Breast epithelium (tissue), 4 donors: ENCODE measurements at places on chromosomes 7 and 10. TPM values are rescaled to one million over a fixed set of nuclear protein-coding genes. Genes with fewer than 3 reads are reported as not detected.

GRCh38 chr7:133365917-133366316, 113.0 kb downstream of the EXOC4 start:
- no peaks in the 10 kb centered on the region for H3K4me1 ChIP-seq
- no peak overlapping the region for H3K27ac ChIP-seq
- no peaks in the 10 kb centered on the region for H3K36me3 ChIP-seq
- DNase-seq = no peak
- no peaks in the 10 kb centered on the region for H3K27me3 ChIP-seq
- no peak overlapping the region for H3K4me3 ChIP-seq

DNA sequence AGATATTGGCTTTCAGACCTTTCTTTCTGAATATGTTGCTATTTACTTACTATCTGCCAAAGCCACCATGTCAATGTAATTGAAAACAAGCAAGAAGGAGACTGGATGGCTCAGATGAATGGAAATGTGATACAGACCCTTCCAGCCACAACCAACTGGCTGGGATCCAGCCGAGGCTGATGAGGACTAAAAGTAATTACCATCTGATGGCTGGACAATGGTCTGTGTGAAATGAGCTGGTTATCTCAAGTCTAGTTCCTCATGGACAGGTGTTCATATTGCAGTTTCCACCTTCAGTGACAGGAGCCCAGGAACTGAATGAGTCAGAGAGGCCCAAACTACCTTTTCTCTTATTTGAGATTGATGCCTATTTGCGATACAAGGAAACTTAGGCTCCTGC, 267.5 kb downstream of the GATA3 start:
- H3K4me1 ChIP-seq = no peaks in the 10 kb centered on the region
- H3K27me3 ChIP-seq = no peaks in the 10 kb centered on the region
- no peak overlapping the region for H3K4me3 ChIP-seq
- DNase-seq = no peak
- H3K27ac ChIP-seq = no peak overlapping the region

DNA sequence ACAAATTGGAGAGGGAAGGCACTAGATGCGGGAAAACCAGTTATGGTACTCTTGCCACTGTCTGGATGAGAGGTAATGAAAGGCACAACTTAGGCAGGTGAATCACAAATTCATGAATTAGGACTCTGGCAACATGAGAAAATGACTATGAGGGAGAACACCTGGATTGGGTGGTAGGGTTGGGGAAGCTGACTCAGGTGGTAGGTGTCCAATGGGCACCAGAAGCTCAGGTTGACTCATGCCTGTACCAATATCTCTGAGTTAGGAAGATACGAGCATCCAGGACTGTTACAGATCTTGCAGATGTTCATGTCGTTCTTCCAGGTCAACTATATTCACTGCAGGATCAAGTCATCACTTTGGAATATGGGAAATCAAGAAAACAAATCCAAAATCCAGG, 56.7 kb downstream of the NPY start:
- no peaks in the 10 kb centered on the region for H3K36me3 ChIP-seq
- H3K27me3 ChIP-seq = no peaks in the 10 kb centered on the region
- no peak overlapping the region for H3K4me3 ChIP-seq
- no peak for DNase-seq
- H3K27ac ChIP-seq = no peak overlapping the region

DNA sequence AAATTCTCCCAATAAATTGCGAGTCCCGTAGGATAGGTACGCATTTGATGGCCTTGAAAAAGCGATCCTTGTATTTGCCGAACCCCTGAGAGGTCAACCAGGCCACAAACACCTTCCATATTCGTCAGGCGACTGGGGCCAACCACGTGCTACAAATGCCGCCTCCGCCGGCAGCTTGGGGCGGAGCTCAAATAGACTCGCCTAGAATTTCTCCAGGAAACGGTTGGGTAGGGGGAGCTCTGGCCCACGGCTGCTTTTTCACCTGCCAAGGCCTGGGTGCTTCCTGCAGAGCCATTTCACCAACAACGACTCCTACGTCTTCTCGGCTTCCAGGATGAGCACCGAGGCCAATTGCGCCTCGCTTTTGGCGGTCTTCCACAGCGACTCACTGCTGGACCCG, 53.4 kb upstream of the KIF5B start:
- H3K4me1 ChIP-seq = no peaks in the 10 kb centered on the region
- no peaks in the 10 kb centered on the region for H3K36me3 ChIP-seq

The SLC12A9 gene
- 18.0 TPM for total RNA-seq

The HTRA1 gene
- total RNA-seq = 347 TPM

The ZNF746 gene
- total RNA-seq = 27.5 TPM

GRCh38 chr10:80909254-80909653, 371.6 kb downstream of the SH2D4B start:
- no peaks in the 10 kb centered on the region for H3K36me3 ChIP-seq
- H3K27ac ChIP-seq = no peak overlapping the region
- no peak for DNase-seq
- H3K4me1 ChIP-seq = no peaks in the 10 kb centered on the region

GRCh38 chr7:577741-578370, 58.2 kb upstream of the PDGFA start:
- H3K36me3 ChIP-seq = no peaks in the 10 kb centered on the region
- no peak overlapping the region for H3K27ac ChIP-seq
- H3K27me3 ChIP-seq = no peaks in the 10 kb centered on the region
- no peak for DNase-seq
- no peak overlapping the region for H3K4me3 ChIP-seq

- H3K36me3 ChIP-seq = no peaks in the 10 kb centered on the region
- no peaks in the 10 kb centered on the region for H3K4me1 ChIP-seq
- H3K27me3 ChIP-seq = no peaks in the 10 kb centered on the region
Measured at GRCh38 chr10:28668363-28669226, 8.7 kb upstream of the BAMBI start.

DNA sequence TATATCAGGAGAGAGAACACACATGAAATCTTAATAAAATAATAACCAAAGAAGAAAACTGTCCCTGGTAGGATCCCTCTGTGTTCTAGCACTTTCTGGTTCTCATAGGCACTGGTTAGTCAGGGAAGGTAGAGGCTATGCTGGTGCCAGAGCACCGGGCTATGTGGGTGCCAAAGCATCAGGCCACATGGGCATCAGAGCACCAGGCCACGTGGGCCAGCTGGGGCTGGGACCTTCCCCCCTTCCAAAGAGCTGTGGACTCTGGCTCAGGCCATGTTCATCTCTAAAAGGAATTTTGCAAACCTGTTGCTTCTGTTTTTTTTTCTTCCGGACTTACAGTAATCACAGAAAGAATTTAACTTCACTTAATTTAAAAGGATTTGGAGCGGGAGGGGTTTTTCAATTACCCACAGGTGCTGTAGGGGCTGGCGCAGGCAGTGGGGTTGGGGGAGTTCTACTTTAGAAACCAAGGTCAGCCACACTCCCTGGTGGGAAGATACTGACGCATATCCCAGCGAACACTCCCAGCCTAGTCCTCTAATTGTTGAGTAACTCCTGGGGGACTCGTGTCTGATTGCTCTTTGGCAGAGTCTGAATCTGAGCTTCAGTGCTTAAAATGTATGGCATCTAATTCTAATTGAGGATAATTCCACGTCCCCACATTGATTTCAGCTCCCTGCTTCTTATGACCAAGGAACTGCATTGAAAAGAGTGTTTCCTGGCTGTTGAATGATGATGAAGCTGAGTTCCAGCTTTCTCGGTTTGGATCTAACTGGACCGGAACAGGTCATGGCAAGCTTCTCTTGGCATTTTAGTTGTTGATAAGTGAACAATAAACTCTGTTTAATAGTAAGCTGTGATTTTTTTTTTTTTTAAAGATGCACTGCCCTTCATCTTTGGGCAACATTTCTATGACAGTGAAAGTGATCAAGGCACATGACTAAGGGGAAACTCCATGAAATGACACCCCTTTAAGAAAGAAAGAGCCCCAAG, 110.7 kb upstream of the FZD8 start:
- no peaks in the 10 kb centered on the region for H3K36me3 ChIP-seq
- H3K4me3 ChIP-seq = no peak overlapping the region
- H3K27ac ChIP-seq = no peak overlapping the region
- no peak for DNase-seq
- H3K4me1 ChIP-seq = no peaks in the 10 kb centered on the region

The TMEM236 gene
- 2.9 TPM for total RNA-seq

- no peaks in the 10 kb centered on the region for H3K27me3 ChIP-seq
- no peak for DNase-seq
- no peaks in the 10 kb centered on the region for H3K4me1 ChIP-seq
- H3K4me3 ChIP-seq = no peak overlapping the region
- no peaks in the 10 kb centered on the region for H3K36me3 ChIP-seq
- no peak overlapping the region for H3K27ac ChIP-seq
Measured at GRCh38 chr7:2219136-2219535, 13.6 kb downstream of the MAD1L1 start.

The CPXM2 gene
- 7.2 TPM for total RNA-seq

The EEPD1 gene
- total RNA-seq = 10.5 TPM

DNA sequence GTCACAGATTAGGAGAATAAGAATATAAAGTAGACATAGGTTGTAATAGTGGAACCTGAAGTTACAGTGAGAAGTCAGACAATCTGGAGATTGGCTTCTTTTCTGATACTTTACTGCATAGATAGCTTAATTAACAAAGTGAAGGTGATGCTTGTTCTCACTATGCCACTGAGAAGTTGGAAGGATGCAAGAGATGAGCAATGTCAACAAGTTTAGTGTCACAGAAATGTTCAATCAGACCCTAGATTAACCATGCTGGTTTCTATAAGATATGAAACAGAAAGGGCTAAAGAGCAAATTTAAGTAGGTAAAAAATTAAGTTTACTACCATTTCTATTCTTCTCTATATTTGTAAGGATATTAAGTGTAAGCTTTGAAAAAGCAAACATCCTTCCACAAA, 838.6 kb upstream of the SORCS1 start:
- no peaks in the 10 kb centered on the region for H3K27me3 ChIP-seq
- DNase-seq = no peak
- no peaks in the 10 kb centered on the region for H3K4me1 ChIP-seq

- no peak for DNase-seq
- no peaks in the 10 kb centered on the region for H3K36me3 ChIP-seq
- no peak overlapping the region for H3K4me3 ChIP-seq
- no peaks in the 10 kb centered on the region for H3K4me1 ChIP-seq
- H3K27me3 ChIP-seq = no peaks in the 10 kb centered on the region
- H3K27ac ChIP-seq = no peak overlapping the region
Measured at GRCh38 chr7:27846388-27846787, 106.4 kb downstream of the TAX1BP1 start.

- H3K4me3 ChIP-seq = no peak overlapping the region
- DNase-seq = no peak
- no peaks in the 10 kb centered on the region for H3K27me3 ChIP-seq
- no peak overlapping the region for H3K27ac ChIP-seq
- H3K4me1 ChIP-seq = no peaks in the 10 kb centered on the region
Measured at GRCh38 chr10:25071227-25071626, 54.8 kb downstream of the THNSL1 start.

- peaks cover 38% of the 10 kb centered on the region for H3K4me1 ChIP-seq
- H3K4me3 ChIP-seq = peak overlapping the region; percentile 100
- peak; percentile 72 for DNase-seq
- no peaks in the 10 kb centered on the region for H3K36me3 ChIP-seq
- peak overlapping the region; percentile 95 for H3K27ac ChIP-seq
Measured at GRCh38 chr7:98286093-98286539, 4.6 kb downstream of the BRI3 start.

The ASZ1 gene
- total RNA-seq = not detected

The AZGP1 gene
- 4,981 TPM for total RNA-seq

The SH2D4B gene
- total RNA-seq = 0.15 TPM

The HOXA10 gene
- total RNA-seq = 2.3 TPM

The ACTA2 gene
- total RNA-seq = 87.9 TPM

- H3K27ac ChIP-seq = no peak overlapping the region
- no peaks in the 10 kb centered on the region for H3K36me3 ChIP-seq
- DNase-seq = no peak
- no peak overlapping the region for H3K4me3 ChIP-seq
- no peaks in the 10 kb centered on the region for H3K27me3 ChIP-seq
Measured at GRCh38 chr10:117980216-117980615, 66.5 kb downstream of the RAB11FIP2 start.

The OR2A42 gene
- total RNA-seq = 0.66 TPM

The LDB3 gene
- total RNA-seq = 2.9 TPM

The UCMA gene
- not detected for total RNA-seq

The STAG3 gene
- 1.3 TPM for total RNA-seq

- no peak overlapping the region for H3K27ac ChIP-seq
- no peaks in the 10 kb centered on the region for H3K27me3 ChIP-seq
- no peak for DNase-seq
- H3K4me3 ChIP-seq = no peak overlapping the region
Measured at GRCh38 chr10:68861253-68861652, 33.9 kb downstream of the STOX1 start.

- H3K4me1 ChIP-seq = no peaks in the 10 kb centered on the region
- H3K27ac ChIP-seq = no peak overlapping the region
- no peak overlapping the region for H3K4me3 ChIP-seq
- H3K27me3 ChIP-seq = no peaks in the 10 kb centered on the region
Measured at GRCh38 chr7:636396-636795, 90.1 kb upstream of the DNAAF5 start.

- no peaks in the 10 kb centered on the region for H3K36me3 ChIP-seq
- H3K4me3 ChIP-seq = no peak overlapping the region
- H3K4me1 ChIP-seq = no peaks in the 10 kb centered on the region
Measured at GRCh38 chr7:81294897-81295515, 376.2 kb upstream of the SEMA3C start.

DNA sequence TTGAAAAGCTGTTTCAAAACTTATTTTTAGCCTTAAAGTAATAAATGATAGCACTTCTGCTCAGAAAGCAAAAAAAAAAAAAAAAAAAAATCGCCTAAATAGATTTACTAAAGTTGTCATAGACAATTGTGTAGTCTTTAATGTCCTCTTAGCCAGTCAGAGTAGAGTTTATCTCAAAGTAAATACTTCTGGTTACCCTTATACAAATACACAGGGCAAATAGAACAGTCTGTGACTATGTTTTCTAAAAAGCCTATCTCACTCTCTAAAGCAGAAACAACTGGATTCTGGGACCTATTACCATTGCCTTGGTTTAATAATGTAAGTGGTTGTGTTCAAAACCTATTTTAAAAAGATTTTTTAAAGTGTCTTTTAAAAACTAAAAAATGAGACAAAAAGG, 156.2 kb upstream of the THSD7A start:
- no peak for DNase-seq
- H3K4me1 ChIP-seq = no peaks in the 10 kb centered on the region
- no peaks in the 10 kb centered on the region for H3K36me3 ChIP-seq
- H3K4me3 ChIP-seq = no peak overlapping the region
- H3K27ac ChIP-seq = no peak overlapping the region

- no peaks in the 10 kb centered on the region for H3K36me3 ChIP-seq
- no peak overlapping the region for H3K4me3 ChIP-seq
- no peak for DNase-seq
- H3K27me3 ChIP-seq = no peaks in the 10 kb centered on the region
- H3K27ac ChIP-seq = no peak overlapping the region
- H3K4me1 ChIP-seq = no peaks in the 10 kb centered on the region
Measured at GRCh38 chr10:38102880-38103279, 8.7 kb downstream of the ZNF37A start.

DNA sequence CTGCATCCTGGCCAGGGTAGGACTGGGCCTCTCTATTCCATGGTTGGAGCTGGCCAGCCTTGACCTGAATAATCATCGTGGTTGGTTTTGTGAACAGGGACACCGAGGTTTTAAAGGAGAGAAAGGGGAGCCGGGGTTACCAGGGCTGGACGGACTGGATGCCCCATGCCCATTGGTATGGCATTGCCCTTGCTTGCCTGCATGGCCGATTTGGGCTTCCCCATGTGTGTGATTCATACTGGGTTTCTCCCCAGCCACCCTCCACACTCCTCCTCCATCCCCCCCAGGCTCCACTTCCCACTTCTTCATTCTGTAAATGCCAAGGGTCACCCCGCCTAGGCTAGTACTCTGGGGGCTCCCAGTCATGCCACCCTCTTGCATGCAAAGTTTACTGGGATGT, 98.8 kb upstream of the MACROH2A2 start:
- no peak overlapping the region for H3K4me3 ChIP-seq
- H3K27ac ChIP-seq = no peak overlapping the region
- no peaks in the 10 kb centered on the region for H3K36me3 ChIP-seq
- no peaks in the 10 kb centered on the region for H3K27me3 ChIP-seq
- no peak for DNase-seq
